ENCODE measurements at places on chromosomes 12 and 14.

DNA sequence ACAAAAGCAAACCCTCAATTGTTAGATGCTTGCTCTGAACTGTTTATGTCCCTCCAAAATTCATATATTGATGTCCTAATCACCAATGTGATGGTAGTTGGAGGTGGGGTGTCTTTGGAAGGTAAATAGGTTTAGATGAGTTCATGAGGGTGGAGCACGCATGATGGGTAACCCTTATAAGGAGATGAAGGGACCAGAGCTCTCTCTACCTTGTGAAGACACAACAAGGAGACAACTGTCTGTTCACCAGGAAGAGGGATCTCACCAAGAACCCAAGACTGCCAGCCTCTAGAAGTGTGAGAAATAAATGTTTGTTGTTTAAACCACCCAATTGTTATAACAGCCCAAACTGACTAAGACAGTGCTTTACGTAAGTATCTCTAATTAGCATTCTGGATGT, 27.0 kb downstream of the DHRS2 start:
- DNase-seq, result no peak

GRCh38 chr12:118358612-118359540, 13.8 kb downstream of the TAOK3 start:
- DNase-seq, result no peak

- DNase-seq, result no peak
These were observed 31.9 kb upstream of the IFNG-AS1 start for GRCh38 chr12:67957383-67957782.

DNA sequence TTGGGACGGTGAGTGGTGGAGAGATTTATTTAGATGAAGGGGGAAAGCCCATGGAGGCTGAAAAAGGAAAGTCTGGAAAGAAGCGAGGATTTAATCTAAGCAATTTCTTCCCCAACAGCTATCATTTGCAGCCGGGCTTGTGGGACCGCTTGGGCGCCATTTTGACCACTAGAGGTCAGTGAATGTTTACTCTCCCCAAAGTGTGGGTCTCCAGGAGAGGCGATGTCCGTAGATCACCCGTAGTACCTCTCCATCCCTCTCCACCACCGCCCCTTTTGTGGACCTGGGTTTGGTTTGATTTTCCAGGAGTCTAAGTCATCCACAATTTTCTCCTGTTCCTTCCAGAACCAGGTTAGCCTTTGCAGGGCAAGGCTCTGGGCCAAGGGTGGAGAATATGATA, 91.2 kb upstream of the PARP11 start:
- DNase-seq, result no peak

DNA sequence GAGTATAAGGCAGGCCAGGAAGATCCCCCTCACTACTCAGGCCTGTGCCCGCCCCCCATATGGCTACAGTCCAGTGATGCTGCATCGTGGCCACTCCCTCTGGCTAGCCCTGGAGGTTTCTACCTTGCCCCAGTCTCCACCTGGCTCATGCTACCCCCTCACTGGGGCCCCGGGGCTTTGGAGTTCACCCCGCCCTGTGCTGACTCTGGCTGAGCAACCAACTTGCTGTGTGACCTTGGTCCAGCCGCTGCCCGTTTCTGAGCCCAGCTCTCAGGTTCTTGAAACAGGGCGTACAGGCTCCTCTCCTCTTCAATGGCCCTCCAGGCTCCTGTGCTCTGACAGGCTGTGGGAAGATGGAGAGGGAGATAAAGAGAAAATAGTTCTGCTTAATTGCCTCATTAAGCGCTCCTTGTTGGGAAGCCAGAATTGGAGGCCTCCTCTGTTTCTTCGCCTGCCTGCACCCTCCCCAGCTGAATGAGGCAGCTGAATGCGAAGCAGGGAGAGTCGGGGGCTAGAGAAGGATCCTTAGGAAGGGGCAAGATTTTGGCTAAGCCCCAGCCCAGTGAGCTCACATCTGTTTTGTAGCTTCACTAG, 138.2 kb upstream of the NCOR2 start:
- no peak for DNase-seq

DNA sequence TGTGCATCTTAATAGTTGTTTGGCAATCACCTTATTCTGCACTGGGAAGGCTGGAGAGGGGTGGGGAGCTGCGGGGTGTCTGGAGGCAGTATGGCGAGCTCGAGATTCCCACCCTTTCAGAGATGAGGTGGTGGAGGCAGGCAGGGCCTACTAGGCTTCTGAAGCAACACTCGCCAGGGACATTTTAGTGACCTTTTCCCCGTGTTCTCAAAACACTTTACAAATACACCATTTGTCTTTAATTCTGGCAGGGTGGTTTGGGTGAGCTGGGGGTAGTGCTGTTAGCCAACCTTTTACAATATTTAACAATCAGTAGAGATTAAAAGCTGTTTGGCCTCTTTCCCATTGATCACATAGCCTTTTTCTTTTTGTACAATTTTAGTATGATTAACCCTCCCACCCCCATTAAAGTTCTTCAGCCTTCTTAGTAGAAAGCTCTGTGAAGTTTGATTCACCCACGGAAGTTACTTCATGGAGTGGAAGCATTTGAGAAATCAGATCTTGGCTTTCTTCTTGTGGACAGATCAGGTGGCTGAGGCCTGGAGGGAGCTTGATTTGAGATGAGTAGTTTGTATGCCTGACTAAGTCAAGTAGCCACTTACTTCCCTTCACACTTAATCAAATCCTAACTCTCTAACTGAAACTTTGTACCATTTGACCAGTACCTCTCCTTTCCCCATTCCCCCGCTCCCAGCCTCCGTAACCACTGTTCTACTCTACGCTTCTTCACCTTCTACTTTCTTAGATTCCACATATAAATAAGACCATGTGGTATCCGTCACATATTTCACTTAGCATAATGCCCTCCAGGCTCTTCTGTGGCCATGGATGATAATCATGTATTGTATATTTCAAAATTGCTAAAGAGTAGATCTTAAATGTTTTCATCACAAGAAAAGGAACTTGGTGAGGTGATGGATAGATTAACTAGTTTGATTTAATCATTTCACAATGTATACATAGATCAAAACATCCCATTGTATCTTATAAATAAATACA, 41.0 kb downstream of the TRAF3 start:
- DNase-seq, result no peak

GRCh38 chr12:90963946-90964345, 9.0 kb upstream of the CCER1 start:
- DNase-seq, result no peak

- DNase-seq, result no peak
These were observed 18.8 kb upstream of the P2RX4 start for GRCh38 chr12:121191151-121191550.

DNA sequence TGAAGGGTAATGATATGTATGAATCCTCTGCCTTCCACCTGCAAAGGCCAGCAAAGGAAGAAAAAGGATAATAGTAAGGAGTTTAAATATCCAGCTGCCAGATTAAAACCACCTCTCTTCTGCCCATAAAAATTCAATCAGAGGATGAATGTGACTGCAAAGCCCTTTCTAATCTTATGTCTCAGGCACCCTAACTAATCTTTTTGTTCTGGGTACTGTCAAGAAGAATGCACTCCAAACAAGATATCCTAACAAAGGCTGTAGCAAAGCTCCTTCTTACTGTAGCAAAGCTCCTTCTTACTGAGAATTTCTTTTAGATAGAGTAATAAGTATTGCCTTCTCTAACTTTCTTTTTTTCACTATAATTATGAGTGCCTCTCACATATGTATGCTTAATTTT, 91.8 kb downstream of the ST8SIA1 start:
- no peak for DNase-seq

- DNase-seq, result no peak
These were observed 15.2 kb upstream of the CCDC175 start for GRCh38 chr14:59591641-59592370.

DNA sequence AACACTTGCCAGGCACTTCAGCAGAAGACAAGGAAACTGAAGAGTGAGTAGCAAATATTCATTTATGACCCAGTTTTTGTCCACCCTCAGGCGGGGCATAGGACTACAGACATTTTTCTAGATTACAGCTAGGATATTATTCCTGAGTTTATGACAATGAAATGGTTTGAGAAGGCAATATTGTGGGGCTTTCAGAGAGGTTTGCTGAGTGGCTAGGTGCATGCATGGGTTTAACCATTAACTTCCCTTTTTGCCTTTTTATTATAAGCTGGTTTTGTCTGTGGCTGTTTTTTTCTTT, 104.0 kb upstream of the BCAT1 start:
- DNase-seq, result no peak

GRCh38 chr12:117836999-117837736, 131.6 kb downstream of the KSR2 start:
- DNase-seq, result peak; percentile 66

GRCh38 chr12:81167694-81168093, 89.8 kb downstream of the ACSS3 start:
- DNase-seq, result no peak

GRCh38 chr12:11105546-11105945, 13.4 kb upstream of the TAS2R43 start:
- DNase-seq, result no peak

GRCh38 chr14:50825307-50825706, 5.7 kb downstream of the NIN start:
- DNase-seq, result no peak

DNA sequence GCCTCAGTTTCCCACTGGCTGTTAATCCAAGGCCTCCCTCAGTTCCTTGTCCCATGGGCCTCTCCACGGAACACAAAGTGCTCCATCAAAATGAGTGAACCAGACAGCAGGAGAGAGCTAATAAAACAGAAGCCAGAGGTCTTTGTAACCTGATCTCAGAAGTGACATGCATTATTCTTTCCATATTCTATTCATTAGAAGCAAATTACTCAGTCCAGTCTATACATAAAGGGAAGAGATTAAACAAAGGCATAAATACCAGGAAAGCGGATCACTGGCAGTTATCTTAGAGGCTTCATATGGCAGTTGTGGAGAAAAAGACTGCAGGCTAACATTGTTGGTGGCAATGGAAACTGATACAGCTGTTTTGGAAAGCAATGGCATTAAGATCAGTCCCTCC, 170.6 kb upstream of the GARIN6 start:
- no peak for DNase-seq

GRCh38 chr12:2672863-2673262, 121.9 kb upstream of the FKBP4 start:
- no peak for DNase-seq

DNA sequence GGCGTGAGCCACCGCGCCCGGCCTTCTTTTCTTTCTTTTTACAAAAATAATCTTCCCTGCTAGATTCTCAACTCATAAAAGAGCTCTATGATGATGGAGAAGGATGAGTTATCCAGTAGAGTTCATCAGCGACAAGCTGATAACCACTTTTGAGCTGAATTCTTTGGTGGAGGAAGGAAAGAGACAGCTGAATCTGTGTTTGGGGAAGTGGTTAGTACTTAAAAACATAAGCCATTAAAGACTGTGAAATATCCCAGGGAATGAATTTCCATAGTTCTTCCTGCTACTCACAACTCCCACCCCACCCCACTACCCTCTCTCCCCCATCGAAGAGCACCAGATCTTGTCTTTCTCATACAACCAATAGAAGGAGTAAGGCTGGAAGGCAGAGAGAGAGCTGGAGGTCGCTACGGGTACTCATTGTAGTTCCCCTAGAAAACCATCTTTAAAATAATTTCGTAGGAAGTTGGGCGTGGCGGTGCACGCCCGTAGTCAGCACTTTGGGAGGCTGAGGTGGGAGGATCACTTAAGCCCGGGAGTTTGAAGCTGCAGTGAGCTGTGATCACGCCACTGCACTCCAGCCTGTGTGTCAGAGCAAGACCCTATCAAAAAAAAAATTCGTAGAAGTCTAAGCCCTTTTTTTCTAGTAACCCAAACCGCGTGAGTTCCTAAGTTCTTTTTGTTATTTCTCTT, 647 bp upstream of the ESPL1 start:
- DNase-seq, result no peak

DNA sequence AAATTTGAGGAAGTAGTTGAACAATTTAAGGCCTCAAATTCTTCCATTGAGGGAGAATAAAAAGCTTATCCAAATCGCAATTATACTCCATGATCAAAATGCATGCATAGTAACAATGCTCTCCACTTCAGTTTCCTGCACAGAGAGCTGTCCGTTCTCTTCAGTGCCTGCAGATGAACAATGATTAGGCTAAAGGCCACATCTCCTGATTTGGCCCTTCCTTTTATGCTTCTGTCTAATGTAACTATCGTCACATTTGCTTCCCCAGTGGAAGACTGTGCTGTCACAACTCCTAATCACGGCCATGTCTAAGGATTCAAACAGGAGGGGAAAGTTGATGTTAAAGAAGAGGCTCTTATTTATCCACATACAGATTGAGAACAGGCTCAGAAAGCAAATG, 113.6 kb upstream of the NPAS3 start:
- DNase-seq, result no peak

DNA sequence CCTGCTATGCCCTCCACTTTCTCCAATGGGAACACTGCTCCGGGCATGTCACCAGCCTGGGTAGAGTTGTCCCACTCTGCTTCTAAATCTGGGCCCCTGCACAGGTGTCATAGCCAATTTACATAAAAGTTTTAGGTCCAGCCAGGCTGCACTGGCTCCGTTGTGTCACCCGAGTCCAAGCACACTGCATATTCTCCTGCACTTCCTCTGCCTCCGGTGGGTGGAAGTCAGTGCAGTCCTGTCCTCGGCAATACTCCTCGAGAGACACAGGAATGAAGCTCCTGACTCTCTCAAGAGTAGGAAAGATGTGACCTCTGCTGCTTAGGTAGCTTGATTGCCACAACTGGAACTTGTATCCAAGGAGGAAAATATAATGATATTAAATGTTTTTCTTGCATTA, 15.2 kb downstream of the SLC8A3 start:
- DNase-seq, result no peak

DNA sequence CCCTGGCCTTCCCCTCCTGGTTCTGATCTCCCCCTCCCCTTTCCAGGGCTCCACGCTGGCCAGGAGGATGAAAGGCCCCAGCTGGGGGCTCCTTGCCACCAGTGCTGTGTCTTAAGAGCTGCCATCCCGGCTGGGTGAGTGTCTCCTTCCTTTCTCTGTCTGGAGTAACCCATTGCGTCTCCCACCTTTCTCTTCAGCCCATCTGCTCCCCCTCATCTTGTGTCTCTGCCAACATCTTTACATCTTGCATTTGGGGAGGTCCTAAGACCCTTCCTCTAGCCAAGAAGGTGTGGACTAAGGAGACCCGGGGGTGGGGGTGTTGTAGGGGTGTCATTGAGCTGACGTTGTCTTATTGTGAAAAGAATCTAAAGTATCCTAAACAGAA, 505 bp downstream of the BCL2L2 start:
- DNase-seq, result no peak

DNA sequence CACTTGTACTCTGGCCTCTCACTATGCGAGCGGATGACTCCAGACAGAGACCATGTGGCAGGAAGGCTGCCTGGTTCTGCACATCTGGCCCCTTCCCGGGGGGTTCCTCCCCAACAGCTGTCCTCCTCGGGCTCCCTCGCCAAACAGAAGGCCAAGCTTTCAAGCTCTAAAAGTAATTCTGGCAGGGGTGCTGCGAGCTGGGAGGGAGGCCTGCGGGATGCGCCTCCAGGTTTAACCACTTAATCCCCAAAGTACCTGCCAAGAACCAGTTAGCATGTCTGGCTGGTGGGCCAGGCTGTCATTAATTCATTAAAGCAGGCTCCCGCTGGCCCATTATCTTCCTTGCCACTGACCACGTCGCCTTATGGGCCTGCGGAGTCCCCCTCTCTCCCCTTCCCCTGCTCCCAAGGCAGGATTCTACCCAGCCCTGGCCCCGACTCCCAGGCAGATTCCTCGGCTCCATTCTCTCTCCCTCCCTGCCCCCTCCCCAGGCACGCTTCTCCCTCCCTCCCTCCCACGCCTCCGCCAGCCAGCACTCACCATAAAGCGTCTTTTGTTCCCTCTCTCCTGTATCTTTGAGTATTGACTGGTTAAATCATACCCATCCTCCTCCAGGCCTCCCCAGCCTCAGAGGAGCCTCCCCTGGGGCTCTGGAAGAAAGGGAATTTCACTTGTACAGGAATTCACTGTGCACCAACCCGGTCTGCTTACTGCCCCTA, 4.9 kb downstream of the HRK start:
- no peak for DNase-seq

GRCh38 chr12:117118838-117119591, 19.8 kb upstream of the TESC start:
- no peak for DNase-seq

All from effector CD4-positive, alpha-beta T cell (primary cell).